ENCODE measurements at places on chromosomes 3 and 15.
A peak's percentile ranks its signal among the peaks of the same experiment; 100 is the strongest.

- DNase-seq, result no peak
Observed at GRCh38 chr15:79635149-79635771, 203.1 kb downstream of the MINAR1 start.

- no peak for DNase-seq
Observed at GRCh38 chr3:50412231-50412754, 53.0 kb upstream of the TMEM115 start.

DNA sequence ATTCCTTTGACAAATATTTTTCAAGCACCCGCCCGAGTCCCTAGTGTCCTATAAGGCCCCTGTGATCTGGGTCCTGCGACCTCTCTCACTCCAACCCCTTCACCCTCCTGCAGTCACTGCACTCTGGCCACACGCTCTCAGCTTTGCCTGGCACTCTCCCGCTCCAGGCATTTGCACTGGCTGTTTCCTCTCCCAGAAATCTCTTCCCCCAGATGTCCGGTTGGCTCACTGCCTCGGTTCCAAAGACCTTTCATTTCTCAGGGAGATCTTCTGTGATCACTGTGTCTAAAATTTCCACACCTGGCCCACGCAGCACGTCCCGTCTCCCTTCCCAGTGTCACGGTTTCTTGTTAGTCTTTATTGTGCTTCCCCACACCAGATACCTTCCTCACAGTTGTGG is 97.4 kb downstream of the WNT7A start:
- DNase-seq, result no peak

DNA sequence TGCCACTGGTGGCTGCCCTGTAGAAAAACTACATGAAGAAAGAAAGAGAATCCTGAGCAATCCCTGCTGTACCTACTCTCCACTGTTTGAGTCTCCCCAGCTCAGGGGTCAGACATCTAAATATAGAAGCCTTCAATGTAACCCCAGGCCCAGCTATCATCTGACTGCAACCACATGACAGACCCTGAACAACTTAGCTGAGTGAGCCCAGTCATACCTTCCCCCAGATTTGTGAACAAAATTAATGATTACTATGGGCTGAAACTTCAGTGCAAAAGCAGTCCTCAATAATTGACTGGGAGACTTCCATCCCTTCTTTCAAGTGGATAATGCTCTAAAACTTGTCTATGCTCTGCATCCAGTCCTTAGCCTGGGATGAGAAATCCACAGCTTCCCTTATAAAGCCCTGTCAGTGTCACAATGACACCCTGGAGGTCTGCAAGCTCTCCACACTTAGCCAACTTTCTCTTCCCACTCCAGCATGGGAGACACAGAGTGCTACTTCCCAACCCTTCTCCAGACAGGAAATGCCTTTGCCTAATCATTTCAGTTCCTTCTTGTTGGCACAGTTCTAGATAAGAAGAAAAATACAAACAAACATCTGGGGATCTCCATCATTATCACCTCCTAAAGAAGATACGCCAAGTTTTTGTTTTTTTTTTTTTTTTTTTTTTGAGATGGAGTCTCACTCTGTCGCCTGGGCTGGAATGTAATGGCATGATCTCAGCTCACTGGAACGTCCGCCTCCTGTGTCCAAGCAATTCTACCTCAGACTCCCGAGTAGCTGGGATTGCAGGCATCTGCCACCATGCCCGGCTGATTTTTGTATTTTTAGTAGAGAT is 198.5 kb upstream of the GADL1 start:
- no peak for DNase-seq

DNA sequence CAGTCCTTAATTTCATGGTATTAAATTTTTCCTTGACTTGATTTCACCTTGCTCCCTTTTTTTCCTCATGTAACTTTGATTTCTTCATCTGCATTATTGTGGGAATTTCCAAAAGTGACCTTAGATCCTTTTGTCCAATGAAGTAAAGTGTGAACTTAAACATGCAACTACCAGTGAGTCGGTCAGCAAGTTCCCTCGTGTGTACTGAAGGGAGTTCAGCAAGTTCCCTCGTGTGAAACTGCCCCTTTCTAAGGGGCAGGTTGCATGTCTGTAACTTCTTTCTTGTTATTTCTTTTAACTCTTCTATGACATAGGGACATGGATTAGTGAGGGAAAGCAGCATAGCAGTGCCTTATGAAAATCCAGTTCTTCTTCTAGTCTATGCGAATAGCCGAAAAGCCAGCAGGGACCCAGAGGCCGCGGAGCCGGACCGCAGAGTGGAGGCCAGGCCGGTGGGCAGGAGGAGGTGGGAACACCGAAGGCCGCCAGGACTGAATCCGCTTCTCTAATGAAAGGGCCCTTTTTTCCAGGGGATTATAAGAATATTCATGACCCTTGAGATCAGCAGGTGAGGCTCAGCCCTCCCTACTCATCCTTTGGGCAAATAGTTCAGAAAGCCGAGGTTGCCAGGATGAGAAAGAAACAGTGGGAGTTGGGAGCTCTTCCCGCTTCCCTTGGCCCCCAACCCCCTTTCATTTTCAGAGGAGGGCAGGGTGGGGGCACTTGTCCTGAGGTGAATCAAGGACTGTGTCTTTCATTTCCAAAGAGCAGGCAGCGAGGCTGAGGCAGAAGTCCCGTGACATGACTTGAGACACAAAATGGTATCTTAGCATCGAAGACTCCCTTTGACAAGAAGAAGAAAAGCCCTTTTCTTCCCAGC is 117.5 kb downstream of the OPA1 start:
- peak; percentile 25 for DNase-seq

Data from DMS53 (cell line).